ENCODE measurements at places on chromosomes 5 and 9.

DNA sequence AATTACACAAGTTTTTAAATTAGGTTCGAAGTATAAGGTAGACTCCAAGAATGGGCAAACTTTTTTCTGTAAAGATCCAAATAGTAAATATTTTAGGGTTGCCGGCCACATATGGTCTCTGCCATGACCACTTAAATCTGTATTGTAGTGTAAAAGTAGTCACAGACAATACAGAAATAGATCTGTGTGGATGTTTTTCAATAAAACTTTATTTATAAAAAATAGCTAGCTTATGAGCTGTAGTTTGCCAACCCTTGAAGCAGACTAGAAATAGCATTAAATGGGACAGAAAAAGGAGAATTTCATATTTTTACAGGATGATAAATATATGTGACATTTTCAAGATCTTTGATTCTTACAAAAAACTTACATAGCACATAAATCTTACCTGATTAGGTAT is 94.9 kb upstream of the ACOT12 start:
- no peak for DNase-seq

- DNase-seq: no peak
Observed at GRCh38 chr5:54323495-54323894, 13.1 kb upstream of the ARL15 start.

GRCh38 chr5:139746691-139747582 is 48.7 kb upstream of the PSD2 start:
- peak; percentile 82 for DNase-seq

DNA sequence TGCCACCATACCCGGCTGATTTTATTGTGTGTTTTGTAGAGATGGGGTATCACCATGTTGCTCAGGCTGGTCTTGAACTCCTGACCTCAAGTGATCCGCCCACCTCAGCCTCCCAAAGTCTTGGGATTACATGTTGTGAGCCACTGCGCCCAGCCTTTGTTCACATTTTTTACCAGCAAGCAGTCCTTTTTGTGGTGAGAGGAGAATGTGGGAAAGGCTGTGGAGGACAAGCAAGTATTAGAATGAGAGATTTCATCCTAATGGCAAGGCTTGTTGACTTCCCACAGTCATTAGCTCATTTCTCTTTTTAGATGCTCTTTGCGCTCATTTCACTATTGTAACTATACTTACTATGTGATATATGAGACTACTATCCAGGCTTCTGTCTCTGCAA is 6.1 kb downstream of the IL31RA start:
- DNase-seq: no peak

DNA sequence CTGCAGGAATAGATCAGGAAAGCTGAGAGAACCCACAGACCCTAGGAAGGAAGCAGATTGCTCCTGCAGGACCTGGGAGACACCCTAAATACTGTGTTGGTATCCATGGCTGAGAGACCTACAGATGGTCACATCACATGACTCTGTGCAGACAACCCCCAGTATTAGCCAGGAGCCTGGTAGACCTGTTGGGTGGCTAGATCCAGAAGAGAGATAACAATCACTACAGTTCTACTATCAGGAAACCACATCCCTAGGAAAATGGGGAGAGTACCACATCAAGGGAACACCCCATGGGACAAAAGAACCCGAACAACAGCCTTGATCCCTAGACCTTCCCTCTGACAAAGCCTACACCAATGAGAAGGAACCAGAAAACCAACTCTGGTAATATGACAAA is 24.2 kb upstream of the MELK start:
- no peak for DNase-seq

GRCh38 chr9:116448431-116448830 is 238.7 kb upstream of the TRIM32 start:
- DNase-seq: no peak

DNA sequence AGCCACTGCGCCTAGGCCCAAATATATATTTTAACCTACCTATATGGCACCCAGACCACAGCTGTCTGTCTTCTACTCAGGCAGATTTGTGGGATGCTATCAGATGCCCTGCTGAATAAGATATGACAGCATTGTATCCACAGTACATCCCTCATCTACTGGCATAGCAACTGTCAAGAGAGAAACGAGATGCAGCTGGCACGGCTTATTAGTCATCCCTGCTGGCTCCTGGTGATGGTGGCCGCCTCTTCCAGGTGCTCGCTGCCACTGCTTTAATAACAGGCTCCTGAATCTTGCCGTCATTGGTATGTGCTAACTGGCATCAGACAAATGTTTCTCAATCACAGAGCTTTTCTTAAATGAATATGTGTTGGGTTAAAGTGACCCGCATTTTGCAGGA is 34.0 kb downstream of the B4GALT1 start:
- no peak for DNase-seq

DNA sequence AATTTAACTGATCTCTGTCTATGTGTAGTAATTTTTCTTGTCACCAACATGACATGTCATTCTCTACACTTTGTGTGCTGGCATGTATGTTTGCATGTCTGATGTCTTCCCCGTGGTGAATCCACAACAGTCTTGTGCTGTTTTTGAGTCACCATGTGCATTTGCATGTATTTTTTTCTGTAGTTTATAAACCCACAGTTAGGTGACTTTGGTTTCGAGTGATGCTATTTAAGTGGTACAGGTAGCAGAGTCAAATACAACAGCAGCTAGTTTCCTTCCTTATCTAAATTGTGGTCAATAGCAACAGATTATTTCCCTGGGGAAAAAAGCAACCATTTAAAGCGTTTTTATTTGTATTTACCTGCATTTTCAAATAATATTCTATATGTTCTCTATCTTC is 89.9 kb upstream of the FSD1L start:
- no peak for DNase-seq

GRCh38 chr5:81755320-81755719 is 4.4 kb upstream of the SSBP2 start:
- no peak for DNase-seq

Measured in activated T-cell treated with anti-CD3 and anti-CD28 coated beads for 4 hours (primary cell).